ENCODE measurements at places on chromosomes 16 and 17. TPM values are rescaled to one million over a fixed set of nuclear protein-coding genes. Genes with fewer than 3 reads are reported as not detected.

The TPSB2 gene
- total RNA-seq = not detected

The TMEM100 gene
- total RNA-seq = 0.12 TPM

The KLHDC4 gene
- 17.8 TPM for total RNA-seq

The SLC2A4 gene
- total RNA-seq = not detected

The KLHL11 gene
- total RNA-seq = 15.8 TPM

The ESRP2 gene
- total RNA-seq = 2.9 TPM

The SLC6A4 gene
- 2.5 TPM for total RNA-seq

The MED31 gene
- total RNA-seq = 12.0 TPM

The AURKB gene
- total RNA-seq = 9.3 TPM

The SCNN1B gene
- 0.19 TPM for total RNA-seq

The PLCG2 gene
- 26.4 TPM for total RNA-seq

The OR3A3 gene
- total RNA-seq = not detected

The DNAI2 gene
- total RNA-seq = not detected

The TSNAXIP1 gene
- total RNA-seq = 0.39 TPM

The PYY gene
- not detected for total RNA-seq

The OR1A1 gene
- total RNA-seq = not detected

The SLFN5 gene
- 35.3 TPM for total RNA-seq

The IL34 gene
- 3.1 TPM for total RNA-seq

The TMEM235 gene
- total RNA-seq = not detected

The GPR179 gene
- not detected for total RNA-seq

The CACNB1 gene
- 6.6 TPM for total RNA-seq

The PIMREG gene
- 8.2 TPM for total RNA-seq

The HBA1 gene
- not detected for total RNA-seq

The POLR3E gene
- total RNA-seq = 27.0 TPM

The PDILT gene
- not detected for total RNA-seq

The FBXW10B gene
- not detected for total RNA-seq

The SLC52A1 gene
- total RNA-seq = 0.10 TPM

The CRLF3 gene
- 13.4 TPM for total RNA-seq

The KCTD19 gene
- not detected for total RNA-seq

The CARD14 gene
- not detected for total RNA-seq

The RECQL5 gene
- total RNA-seq = 28.1 TPM

The RCVRN gene
- total RNA-seq = not detected

The LLGL2 gene
- 3.4 TPM for total RNA-seq

The CMTM2 gene
- not detected for total RNA-seq

The TP53TG3C gene
- total RNA-seq = not detected

Data from glomerular endothelial cell (primary cell).